ENCODE measurements at places on chromosomes 5 and 9. TPM values are rescaled to one million over a fixed set of nuclear protein-coding genes. Genes with fewer than 3 reads are reported as not detected.

DNA sequence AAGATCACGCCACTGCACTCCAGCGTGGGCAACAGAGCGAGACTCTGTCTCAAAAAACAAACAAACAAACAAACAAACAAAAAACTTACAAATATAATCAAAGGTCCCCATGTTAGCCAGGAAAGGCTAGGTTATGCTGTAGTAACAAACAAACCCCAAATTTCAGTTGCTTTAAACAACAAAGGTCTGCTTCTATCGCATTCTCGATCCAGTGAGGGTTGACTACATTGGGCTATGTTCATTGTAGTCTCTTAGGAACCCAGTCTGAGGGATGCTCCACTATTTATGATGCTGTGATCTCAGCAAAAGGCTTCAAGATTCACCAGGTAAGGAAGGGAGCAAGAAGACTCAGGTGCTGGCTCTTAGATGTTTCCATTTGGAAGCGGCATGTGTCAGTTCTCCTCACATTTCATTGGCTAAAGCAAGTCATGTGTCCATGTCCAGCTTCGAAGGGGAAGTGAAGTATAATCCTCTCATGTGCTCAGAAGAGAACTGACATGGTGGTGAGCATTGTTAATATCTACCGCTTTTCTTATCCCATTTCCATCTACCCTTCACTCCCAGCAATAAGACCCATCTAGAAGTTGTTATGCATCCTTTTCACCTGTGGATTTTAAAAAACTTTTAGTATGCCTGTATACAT, 26.5 kb upstream of the NEK6 start:
- no peak for DNase-seq

DNA sequence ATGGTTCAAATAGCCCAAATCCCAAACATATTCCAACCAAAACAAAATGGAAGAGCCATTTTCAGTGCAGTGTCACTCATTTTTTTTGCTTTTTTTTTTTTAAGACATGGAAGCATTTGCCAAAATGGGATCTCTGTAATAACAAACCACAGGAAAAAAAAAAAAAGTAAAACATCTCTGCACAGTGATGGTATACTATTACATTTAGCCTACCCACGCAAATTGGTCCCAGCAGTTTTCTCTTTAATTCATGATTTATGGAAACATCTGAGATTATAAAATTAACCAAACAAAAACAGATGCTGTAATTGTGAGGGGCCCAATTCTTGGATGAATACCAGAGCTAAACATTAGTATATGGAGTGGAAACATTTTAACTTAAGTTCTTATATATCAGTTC, 566.6 kb downstream of the ZNF608 start:
- no peak for DNase-seq

DNA sequence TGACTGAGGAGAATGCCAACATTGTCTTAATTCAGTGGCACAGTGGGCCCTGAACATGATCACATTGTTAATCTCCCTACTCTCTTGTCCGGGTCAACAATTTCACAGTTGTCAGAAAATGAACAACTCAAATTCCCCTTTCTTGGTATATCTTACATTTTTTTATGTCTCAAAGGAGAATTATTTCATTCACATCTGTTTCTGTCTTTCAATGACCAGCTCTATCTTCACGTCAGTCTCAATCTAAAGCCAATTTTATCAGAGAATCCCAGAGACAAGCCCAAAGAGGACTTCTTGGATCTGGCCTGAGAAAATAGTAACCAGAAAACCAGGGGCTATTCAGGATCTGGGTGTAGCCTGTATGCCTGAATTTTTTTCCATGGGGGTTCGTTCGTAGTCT, 477.5 kb downstream of the PDE4D start:
- DNase-seq, result no peak

Gene DMRT3
- 0.41 TPM for total RNA-seq

Gene TMEM203
- total RNA-seq, result 21.6 TPM

GRCh38 chr9:98357921-98358535, 102.6 kb upstream of the TBC1D2 start:
- DNase-seq, result no peak

GRCh38 chr9:114280636-114281472, 42.0 kb upstream of the ORM1 start:
- no peak for DNase-seq

Gene PHF24
- 1.8 TPM for total RNA-seq

DNA sequence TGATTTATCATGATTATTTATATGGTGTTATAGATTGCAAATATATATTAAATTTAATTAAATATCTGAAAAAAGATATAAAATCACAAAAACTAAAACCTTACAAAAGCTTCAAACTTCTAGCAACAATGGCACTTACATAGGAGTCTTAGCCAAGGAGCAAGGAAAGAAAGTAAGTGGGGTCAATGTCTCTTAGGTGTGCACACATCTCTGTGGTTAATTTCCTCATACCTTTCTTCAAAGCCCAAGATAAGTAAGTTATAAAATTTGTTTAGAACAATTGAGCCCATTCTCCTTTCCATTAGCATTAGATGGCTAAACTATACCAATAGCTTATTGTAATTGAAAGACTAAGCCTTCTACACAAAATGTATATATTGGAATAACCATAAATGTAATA, 161.6 kb upstream of the PDE4D start:
- DNase-seq, result no peak

DNA sequence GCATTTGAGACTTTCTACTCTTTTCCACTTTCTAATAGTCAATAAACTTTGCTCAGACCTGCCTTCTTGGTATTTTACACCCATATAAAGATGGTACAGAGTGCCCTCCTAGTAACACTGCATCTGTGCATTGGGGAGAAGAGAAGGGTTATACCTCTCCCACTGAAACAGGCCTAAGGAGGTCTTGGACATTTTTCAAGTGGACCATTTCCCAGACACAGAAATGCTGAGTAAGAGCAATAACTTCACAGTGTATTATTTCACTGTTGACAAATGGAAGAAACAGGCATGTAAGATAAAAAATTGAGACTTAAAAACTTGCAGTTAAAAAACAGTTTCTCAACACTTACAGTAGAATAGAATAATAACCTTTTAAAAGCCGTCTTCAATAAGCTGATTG, 1224.0 kb upstream of the CDH18 start:
- DNase-seq, result no peak

Gene UGT3A1
- 5.6 TPM for total RNA-seq

- no peak for DNase-seq
These were observed 179.1 kb downstream of the GOLPH3 start for GRCh38 chr5:31995006-31995405.
